ENCODE measurements at places on chromosomes 4 and X. TPM values are rescaled to one million over a fixed set of nuclear protein-coding genes. Genes with fewer than 3 reads are reported as not detected.

The PAGE3 gene
- not detected for total RNA-seq

The CLIC2 gene
- total RNA-seq: 3.0 TPM

The CPEB2 gene
- total RNA-seq: 10.5 TPM

The SSX3 gene
- not detected for total RNA-seq

The TCEAL4 gene
- total RNA-seq: 48.4 TPM

The NALF2 gene
- not detected for total RNA-seq

The DIPK2B gene
- total RNA-seq: 2.9 TPM

The PRDM8 gene
- total RNA-seq: 1.8 TPM

The IDUA gene
- total RNA-seq: 19.8 TPM

The VSIG4 gene
- 84.3 TPM for total RNA-seq

The CXCL11 gene
- not detected for total RNA-seq

The STK32B gene
- 3.2 TPM for total RNA-seq

The TMPRSS11A gene
- 153 TPM for total RNA-seq

DNA sequence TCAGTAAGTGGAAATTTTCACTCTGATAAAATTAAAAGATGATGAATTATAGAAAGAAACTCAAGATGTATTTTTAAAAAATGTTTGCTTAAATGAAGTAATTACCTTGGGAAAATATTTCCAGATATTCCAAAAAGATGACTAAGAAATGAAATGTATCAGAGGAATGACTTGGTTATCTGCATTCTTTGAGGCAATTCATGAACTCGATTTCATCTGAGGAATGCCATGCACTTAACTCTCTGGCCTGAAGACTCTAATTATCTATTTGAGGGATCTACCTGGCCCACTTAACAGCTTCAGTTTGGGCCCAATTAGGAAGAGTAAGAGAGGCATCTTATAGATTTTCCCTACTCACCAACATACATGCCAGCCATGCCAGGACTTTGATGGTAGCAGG is 182.3 kb downstream of the INPP4B start:
- DNase-seq: no peak

GRCh38 chr4:20618731-20619130 is 81.5 kb upstream of the PACRGL start:
- no peak for DNase-seq

- DNase-seq: no peak
Observed at GRCh38 chr4:156169011-156169410, 215.3 kb upstream of the CTSO start.

DNA sequence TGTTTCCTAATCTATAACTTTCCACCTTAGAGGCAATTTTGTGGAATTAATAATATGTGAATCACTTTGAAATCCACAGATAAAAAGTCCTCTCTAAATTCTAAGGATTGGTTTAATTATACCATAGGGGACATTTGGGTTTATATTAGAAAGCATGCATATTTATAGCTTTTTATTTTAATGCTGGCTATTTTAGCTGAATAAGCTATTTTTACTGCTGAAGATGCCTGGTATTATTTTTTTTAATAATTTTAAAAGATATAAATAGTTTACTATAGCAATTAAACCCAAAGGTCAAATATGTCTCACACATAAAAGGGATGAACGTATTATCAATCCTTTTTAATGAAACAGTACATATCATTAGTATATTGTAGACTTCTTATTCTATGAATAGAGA is 415.4 kb downstream of the MAGEB5 start:
- no peak for DNase-seq

DNA sequence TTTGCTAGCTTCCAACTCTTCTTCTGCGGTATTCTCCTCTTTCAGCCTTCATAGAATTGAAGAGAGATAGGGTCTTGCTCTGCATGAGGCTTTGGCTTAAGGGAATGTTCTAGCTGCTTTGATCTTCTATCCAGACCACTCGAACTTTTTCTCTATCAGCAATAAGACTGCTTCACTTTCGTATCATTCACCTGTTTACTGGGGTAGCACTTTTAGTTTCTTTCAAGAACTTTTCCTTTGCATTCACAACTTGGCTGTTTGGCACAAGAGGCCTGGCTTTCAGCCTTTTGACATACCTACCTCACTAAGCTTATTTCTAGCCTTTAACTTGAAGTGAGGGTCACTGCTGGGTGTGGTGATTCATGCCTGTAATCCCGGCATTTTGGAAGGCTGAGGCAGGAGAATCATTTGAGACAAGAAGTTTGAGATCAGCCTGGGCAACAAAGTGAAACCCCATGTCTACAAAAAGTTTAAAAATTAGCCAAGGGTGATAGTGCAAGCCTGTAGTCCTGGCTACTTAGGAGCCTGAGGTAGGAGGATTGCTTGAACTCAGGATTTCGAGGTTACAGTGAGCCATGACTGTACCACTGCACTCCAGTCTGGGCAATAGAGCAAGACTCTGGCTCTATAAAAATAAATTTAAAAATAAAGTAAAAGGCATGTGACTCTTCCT is 47.1 kb upstream of the HPGDS start:
- no peak for DNase-seq

- DNase-seq: no peak
Observed at GRCh38 chr4:15695240-15695699, 7.6 kb upstream of the BST1 start.

DNA sequence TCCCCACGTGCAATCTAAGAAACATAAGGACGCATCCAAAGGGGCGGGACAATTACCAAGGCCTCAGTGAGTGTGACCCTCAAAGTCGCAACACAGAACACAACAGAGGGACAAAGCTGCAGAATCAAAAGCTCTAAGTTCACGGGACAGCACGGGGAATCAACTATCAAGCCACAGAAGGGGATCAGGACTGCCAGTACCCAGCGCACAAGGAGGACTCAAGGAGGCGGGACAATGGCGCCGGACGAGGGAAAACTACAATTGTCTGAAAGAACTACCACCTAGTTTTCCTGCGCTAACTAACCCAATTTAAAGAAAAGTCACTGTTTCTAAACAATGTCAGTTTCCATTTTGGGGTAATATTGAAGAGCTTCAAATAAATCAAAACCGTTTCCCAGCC is 1.3 kb downstream of the FAM53A start:
- no peak for DNase-seq

DNA sequence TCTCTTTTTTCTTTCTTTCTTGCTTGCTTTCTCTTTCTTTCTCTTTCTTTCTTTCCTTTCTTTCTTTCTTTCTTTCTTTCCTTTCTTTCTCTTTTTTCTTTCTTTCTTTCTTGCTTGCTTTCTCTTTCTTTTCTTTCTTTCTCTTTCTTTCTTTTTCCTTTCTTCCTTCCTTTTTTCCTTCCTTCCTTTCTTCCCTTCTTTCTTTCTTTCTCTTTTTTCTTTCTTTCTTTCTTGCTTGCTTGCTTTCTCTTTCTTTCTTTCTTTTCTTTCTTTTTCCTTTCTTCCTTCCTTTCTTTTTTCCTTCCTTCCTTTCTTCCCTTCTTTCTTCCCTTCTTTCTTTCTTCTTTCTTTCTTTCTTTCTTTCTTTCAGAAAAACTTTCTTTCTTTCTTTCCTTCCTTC is 108.1 kb upstream of the SHOX start:
- DNase-seq: no peak

DNA sequence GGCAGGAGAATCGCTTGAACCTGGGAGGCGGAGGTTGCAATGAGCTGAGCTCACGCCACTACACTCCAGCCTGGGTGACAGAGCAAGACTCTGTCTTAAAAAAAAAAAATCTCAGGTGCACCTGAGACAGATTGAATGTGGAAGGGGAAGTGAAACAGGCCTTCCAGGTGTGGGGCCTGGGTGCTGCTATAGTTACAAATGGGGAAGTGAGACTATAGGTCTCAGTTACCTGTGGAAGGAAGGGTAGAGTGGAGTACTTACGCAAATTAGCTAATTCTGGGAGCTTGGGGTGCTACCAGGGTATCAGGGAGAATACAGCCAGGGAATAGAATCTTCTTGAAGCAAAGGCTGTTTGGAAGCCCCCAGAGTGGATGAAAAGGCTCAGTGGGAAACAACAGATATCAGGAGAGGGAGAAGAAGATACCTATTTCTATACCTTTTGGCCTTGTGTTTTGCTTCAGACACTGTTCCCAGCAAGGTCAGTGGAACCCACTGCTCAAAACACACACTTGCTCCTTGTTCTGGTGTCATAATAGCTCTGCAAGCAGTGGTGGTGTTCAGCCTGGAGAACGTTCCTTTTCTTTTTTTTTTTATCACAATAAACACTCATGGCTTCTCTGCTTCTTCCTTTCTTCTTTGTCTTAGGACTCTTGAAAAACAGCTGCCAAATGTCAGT is 7.0 kb downstream of the CD38 start:
- DNase-seq: no peak

DNA sequence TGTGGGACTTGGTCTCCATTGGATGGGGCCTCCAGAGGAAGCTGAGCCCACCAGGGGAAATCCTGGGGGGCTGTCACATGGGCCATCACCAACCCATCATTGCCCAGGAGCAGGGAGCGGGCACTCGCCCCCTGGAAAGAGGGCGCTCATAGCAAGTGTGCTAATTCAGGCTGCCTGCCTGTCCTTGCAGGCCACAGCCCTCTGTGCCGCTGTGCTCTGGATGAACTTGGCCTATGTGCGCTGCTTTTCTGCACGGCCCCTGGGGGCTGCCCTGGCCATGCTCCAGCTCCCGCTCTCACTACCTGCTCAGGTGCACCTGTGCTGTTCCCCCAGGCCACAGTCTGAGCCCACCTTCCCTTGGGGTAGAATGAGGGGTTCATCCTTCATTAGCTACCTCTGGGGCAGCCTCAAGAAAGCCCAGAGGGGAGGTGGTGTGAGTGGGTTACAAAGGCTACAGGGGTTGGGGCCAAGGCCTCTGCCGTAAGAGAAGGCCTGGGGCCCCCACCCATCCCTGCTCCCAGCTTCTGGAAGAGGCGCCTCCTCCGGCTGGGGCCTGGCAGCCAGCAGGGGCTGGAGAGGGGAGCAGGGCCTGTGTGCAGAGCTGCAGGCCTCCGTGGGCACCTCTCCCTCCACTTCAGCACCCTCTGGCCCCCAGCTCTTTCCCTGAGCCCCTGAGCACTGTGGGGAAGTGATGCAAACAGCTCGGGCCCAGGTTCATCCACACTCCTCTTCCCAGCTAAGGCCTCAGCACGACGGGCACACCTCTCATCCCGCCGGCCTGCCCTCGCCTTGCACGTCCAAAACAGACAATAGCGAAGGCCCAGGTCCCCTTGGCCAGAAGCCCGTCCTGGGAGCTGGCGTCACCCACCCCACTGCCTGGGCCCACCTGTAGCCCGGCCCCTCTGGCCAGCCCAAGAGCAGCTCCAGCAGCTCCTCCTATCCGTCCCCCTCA is 8.9 kb downstream of the CFAP99 start:
- DNase-seq: no peak

DNA sequence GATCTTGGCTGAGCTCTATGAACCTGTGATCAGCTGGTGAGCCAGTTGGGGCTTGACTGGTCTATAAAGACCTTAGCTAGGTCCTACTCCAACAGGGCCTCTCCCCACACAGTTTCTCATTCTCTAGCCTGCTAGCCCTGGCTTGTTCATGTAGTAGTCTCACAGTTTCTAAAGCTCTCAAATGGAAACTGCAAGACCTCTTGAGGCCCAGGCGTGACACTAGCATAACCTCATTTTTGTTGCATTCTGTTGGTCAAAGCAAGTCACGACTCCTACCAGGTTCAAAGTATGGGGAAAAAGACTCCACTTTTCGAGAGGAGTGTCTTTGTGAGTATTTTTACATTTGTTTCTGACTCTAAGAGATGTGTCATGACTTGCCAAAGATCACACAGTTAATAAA is 50.9 kb downstream of the CEP44 start:
- no peak for DNase-seq

DNA sequence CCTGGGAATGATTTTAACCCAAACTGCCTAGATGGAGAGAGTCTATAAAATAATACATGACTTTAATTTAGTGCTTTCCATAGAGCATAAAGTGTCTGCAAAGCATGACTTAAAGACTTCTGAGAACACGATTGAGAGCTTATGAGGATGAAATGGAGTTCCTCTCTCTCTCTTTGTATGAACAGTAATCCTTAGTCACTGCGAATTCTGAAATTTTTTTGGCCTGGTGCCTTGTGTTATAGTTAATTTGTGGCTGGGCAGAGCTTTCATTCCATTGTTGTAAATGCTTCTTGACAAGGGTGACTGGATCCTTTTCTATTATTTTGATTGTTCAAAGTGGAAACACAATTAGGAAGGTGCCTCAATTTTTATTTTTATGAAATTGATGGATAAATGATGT is 179.5 kb downstream of the CEP135 start:
- no peak for DNase-seq

DNA sequence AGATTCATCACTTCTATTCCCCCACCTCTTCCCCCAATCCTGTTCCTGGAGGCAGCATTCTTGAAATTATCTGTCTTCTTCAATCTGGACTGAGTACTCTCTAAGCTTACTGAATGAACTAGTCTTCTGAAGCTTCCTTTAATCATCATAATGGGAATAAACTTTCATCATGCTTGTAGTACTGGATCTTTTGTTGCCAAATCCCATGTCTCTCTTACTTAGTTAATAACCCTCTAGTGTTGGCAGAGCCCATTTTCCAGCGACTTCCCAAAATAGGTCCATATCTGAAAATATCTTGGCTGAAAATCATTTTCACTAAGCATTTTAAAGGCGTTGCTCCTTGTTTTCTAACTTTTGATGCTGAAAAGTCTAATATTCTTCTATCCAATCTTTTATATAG is 39.6 kb downstream of the RPS6KA3 start:
- no peak for DNase-seq

DNA sequence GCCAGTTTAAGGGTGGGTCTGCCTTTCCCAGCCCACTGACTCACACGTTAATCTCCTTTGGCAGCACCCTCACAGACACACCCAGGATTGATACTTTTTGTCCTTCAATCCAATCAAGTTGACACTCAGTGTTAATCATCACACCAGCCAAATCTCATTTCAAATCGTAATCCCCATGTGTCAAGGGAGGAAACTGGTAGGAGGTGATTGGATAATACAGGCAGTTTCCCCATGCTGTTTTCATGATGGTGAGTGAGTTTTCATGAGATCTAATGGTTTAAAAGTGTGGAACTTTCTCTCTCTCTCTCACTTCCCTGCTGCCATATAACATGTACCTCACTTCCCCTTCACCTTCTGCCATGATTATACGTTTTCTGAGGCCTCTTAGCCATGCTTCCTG is 647.2 kb upstream of the FRG1 start:
- DNase-seq: no peak

- no peak for DNase-seq
Observed at GRCh38 chr4:156673483-156673882, 298.1 kb downstream of the PDGFC start.

DNA sequence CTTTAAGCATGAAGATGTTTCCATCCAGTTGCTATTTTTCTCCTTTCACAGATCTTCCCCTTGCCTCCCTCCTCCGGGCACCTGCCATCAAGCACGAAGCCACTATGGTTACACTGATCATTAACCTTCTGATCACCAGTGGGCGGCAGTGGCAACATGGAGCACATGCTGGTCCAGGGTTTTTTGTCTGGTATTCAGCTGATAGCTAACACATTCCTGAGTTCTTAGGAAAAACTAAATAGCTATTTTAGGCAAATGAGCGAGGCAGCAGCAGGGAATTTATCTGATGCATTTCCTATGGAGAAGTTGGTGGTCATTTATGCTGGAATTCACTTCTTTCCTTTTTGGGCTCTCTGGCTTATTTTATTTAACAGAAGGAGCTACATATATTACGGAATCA is 22.9 kb downstream of the SHISA3 start:
- no peak for DNase-seq
